NCI-H187 (cell line): ENCODE measurements at places on chromosomes 2 and 18.

- DNase-seq, result no peak
Observed at GRCh38 chr2:61451178-61451577, 19.7 kb downstream of the USP34 start.

- no peak for DNase-seq
Observed at GRCh38 chr18:63585988-63586387, 1.2 kb upstream of the SERPINB13 start.

GRCh38 chr2:111246620-111247061 is 125.9 kb downstream of the BCL2L11 start:
- no peak for DNase-seq

DNA sequence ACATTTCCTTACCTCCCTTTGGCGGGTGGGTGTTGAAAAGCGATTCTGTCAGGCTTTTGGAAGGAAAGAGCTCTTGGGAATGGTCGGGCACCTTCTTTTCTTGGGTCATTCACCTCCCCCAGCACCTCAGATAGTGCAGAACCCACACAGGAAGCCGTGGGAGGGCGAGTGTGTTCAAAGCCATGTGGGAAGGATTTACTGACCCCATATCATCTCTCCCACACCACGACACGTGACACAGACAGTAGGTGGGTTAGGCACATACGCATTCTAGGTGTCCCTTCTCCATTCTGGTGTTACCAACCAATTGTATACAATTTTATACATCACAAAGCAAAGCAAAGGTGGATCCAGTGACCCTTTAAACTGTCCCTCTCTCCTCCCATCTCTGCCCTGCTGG is 263.7 kb upstream of the REV1 start:
- no peak for DNase-seq

DNA sequence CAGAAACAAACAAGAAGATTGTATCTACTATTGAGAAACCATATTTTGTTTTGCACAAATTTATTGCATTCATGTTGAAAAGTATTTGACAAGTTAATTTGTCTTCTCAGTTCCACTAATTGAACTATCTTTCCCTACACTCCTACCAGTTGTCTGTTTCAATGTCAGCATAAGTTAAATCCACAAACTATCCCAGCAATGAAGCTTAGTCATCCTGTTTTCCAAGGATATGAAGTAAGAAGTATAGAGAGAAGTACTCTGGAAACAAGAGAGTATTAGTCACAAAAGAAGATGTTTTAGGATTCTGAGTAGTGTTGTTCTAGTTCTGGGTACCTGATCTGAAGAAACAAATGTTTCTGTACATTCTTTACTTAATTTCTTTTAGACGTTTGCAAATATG is 261.6 kb upstream of the ZNF804A start:
- no peak for DNase-seq

DNA sequence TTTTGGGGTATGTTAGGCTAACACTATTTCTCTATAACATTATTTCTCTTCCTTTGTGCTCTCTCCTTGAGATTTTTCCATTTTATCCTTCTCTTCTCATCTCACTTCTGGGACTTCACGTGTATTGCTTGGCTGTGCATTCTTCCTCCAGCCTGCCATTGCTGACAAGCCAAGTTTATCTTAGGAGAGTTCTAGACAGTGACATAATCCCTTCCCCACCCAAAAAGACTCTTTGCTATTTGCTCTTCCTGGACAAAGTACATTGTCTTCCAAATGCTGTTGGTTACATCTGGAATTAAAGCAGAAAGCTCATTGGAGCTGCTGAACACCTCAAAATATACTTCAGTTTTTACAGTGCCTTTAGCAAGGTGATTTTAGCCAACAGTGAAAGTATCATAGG is 8.9 kb downstream of the TSPYL6 start:
- DNase-seq, result no peak

DNA sequence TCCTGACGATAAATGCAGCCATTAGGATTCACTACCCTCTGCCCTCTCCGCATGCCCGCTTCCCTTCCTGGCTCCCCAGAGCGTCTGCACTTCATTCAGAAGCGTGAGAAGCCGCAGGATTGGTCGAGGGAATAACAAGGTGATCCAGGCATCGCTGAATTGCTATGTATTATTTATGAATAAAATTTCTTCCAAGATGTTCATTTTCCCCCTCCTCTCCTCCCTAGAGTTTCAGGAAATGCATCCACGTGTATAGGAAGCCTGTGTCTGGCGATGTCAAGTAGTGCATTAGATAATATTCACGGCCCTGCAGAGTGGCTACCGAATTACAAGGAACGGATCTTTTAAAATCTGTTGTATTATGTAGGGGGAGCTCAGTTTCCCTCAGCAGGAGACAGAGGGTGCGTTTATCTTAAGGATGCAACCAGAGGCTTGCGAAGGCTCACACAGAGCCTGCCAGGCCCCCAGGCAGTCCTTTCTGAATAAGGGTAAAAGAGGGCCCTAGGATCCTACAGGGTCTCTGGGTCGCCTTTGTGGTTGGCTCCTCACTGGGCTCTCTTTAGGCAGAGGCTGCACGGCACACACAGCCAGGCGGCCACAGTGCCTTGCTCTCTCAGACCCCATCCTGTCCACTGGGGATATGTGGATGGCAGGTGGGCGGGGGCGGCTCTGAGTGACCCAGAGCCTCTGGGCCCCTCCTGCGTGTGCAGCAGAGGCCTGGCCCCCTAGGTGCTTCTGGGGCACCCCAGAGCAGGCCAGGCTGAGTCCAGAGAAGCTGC is 224.1 kb upstream of the PXDN start:
- no peak for DNase-seq

DNA sequence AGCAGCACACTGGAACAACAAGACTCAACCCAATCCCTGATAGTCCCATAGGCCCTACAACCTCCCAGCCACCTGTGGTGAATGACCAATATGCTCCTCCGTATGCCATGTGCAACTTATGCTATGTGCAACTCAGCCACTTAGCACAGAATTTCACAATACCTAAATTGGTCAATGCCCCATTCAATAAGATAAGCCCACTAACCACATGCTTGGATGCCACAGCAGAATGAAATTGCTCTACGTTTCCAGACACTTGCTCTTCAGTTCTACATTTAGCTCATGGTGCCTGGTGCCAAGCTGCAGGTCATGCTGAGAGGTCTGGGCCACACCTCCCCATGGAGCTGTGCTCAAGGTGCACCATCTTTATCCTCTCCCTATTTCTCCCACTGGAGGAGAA is 159.8 kb downstream of the EN1 start:
- no peak for DNase-seq

DNA sequence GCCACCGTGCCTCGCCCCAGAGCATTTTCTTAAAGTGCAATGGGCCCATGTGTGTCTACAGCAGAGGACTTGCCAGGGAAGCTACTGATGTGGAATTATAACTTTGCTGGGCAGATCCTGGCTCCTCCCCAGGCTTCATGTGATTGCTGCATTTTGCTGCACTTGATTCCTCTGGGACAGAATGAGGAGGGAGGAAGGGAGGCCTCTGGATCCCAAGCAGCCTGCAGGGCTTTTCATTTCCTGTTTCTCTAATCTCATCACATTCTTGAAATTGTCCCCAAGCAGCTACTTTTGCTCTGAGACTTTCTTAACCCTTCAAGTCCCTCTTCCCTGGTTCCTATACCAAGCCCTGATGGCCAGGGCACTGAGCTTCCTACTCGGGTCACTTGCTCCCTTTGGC is 134.4 kb upstream of the SEC11C start:
- DNase-seq, result no peak

DNA sequence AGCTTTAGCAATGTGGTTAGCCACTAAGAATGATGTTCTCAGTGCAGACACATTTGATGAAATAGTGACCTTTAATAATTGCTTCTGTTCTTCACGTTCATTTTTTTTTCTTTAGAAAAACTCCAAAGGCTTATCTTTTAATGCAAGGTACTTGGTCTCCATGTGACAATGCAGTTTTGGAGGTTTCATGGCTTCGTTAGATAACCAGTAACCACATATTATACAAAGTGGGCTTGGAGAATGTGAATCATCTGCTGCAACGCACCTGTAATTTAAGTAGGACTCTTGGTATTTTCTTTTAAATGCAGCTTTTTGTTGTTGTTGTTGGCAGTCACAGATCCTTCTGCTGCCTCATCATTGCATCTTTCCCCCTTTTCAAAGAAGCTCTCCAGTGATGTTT is 1606.3 kb downstream of the SUCLG1 start:
- no peak for DNase-seq

DNA sequence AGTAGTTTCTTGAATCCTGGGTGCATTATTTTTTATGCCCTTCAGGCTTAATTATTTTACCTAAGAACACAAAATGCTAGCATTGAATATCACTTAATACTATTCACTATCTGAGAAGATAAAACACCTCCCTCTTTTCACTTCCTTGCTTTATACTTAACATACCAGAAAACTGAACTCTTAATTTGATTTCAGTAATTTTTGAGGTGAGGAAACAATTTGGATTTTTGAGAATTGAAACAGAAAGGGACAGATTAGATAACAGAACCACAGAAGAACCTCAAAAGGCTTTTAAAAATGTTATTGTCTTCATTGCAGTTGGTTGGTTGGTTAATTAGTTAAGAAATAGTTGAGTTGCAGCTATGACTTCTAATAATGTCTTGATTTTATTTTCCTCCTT is 69.5 kb downstream of the GPD2 start:
- DNase-seq, result no peak

- DNase-seq, result no peak
Observed at GRCh38 chr2:85131116-85131515, 2.1 kb upstream of the TCF7L1 start.

- DNase-seq, result no peak
Observed at GRCh38 chr2:238669581-238670080, 178.3 kb upstream of the TWIST2 start.

DNA sequence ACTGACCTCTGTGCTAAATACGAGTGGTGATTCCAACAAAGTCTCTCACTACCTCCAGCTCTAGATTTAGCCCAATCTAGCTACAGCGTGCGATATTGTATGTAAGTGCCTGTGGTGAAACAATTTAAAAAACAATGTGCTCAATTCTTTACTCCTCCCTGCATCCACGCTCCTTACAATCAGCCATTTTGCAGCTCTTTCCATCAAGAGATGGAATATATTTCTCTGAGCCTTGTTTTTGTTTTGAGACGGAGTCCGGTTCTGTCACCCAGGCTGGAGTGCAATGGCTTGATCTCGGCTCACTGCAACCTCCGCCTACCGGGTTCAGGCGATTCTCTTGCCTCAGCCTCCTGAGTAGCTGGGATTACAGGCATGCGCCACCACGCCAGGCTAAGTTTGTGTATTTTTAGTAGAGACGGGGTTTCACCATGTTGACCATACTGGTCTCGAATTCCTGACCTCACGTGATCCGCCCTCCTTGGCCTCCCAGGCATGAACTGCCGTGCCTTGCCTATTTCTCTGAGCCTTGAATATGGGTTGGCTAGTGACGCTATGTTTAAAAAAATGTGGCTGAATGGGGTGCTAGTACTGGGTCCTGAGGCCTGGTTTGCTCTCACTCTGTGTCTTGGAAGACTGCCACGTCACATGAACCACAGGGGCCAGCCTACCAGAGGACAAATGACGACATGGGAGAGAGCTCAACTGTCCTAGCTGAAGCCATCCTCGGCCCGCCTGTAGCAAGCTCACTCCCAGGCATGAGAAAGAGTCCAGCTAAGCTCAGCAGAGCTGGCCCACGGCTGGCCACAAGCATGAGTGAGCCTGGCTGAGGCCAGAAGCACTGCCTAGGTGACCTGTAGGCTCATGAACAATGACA is 14.8 kb downstream of the WDFY1 start:
- no peak for DNase-seq

DNA sequence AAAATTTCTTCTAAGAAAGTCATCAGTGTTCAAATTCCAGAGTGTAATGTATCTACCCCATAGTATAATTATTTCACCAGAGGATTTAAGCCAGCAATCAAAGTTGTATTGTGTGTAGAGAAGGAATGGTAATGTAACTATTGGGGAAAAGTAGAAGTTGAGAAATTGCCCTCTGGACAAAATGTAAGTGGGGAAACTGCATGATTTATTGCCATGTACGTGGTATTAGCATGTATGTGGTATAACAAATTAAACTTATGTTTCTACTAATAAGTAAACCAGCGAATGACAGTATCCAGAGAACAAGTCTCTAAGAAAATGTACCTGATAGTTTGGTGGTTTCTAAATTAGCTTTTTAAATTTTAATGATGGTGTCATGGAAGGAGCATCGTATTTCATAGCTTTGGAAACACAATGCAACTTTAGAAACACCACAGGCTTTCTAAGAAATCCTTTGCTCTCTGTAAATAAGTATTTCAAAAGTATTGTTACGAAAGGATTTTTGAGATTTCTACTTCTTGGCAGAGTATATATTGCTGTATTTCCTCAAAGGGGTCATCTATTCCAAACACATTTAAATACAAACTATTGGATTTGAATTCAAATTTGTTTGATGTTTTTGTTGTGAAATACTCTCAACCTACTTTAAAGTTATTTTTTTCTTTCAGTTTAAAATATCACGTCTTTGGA is 1018.9 kb upstream of the ZEB2 start:
- DNase-seq, result no peak

- DNase-seq, result no peak
Observed at GRCh38 chr2:218418321-218418716, 604 bp upstream of the VIL1 start.

DNA sequence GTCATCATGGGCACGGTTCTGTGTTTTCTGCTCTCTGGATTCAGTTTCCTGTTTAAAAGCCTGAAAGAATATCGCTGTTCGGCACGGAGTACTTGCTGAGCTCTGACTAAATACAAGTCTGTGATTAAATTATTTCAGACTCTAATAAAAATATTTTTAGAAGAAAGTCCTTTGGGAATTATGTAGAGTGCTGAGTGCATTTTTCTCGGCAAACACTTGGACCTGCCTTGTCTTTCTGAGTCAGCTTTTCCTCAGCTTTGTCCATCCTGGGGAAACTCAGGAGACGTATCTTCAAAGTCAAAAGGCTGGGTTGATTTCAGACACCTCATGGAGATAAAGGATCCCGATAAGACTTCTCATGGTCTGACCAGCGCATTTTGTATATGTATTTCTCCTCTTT is 45.9 kb downstream of the IL1R2 start:
- no peak for DNase-seq

DNA sequence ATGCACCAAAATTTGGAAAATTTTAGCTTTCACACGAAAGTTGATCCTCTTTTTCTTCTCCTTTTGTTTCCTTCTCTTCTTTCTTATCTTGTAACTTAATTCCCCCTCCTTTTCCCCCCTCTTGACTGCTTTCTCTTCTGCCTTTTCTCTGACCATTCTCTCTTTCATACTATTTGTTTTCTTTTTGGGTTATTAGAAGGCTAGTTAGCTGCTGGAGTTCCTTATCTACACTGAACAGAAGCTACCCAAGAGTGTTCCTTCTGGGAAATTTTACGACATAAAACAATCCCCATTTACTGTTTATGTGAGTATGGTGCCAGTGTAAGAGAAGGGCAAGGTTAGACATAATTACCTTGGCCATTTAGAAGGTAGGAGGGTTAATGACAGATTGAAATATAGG is 218.4 kb upstream of the DTNA start:
- DNase-seq, result no peak

DNA sequence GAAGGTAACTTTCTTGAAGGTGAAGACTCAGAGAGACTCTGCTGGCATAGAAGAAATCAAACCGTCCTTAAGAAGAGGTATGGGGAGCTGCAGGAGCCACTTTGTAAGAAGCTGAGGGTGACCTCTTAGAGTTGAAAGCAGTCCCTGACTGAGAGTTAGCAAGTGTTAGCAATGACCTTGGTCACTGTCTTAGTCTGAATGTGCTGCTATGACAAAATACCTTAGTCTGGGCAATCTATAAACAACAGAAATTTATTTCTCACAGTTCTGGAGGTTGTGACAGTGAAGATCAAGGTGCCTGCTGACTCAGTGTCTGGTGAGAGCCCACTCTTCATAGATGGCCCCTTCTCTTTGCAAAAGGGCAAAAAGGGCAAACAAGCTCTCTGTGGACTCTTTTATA is 35.7 kb upstream of the ACTR3 start:
- DNase-seq, result no peak
